ENCODE measurements at places on chromosomes 7 and 10. TPM values are rescaled to one million over a fixed set of nuclear protein-coding genes. Genes with fewer than 3 reads are reported as not detected.
A peak's percentile ranks its signal among the peaks of the same experiment; 100 is the strongest.

DNA sequence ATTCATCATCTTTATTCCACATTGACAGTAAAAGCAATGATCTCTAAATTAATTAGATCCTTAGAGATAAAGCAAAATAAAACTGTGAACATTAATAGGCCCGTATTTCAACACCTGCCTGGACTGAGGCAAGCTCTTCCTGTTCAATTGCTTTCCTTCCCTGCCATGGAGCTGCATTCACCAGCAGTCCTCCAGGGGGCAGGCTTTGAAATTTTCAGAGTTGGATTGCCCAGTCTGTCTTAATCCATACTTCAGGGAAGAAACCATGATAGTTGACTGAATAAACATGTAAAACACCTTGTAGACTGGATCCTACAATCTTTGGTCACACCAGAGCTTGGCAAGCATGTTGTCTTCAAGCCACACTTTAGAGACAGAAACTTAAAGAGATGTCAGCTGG is 936.6 kb downstream of the NRG3 start:
- peaks cover 5% of the 10 kb centered on the region for H3K4me1 ChIP-seq
- H3K36me3 ChIP-seq = no peaks in the 10 kb centered on the region
- no peak overlapping the region for H3K27ac ChIP-seq
- no peaks in the 10 kb centered on the region for H3K27me3 ChIP-seq
- no peak overlapping the region for H3K4me3 ChIP-seq

Gene ELN
- total RNA-seq = 0.41 TPM

- peaks cover 44% of the 10 kb centered on the region for H3K27me3 ChIP-seq
- H3K4me3 ChIP-seq = peak overlapping the region; percentile 82
- no peak for DNase-seq
- H3K4me1 ChIP-seq = peaks cover 42% of the 10 kb centered on the region
Measured at GRCh38 chr7:100892364-100893317, 3.0 kb downstream of the ACHE start.

Gene ZPBP
- total RNA-seq = not detected

GRCh38 chr7:41978858-41979257 is 258.2 kb downstream of the GLI3 start:
- no peak for DNase-seq
- H3K36me3 ChIP-seq = peaks cover 26% of the 10 kb centered on the region
- H3K4me3 ChIP-seq = no peak overlapping the region
- H3K4me1 ChIP-seq = peaks cover 43% of the 10 kb centered on the region
- H3K27ac ChIP-seq = no peak overlapping the region
- H3K27me3 ChIP-seq = no peaks in the 10 kb centered on the region

- H3K27me3 ChIP-seq = no peaks in the 10 kb centered on the region
- H3K36me3 ChIP-seq = no peaks in the 10 kb centered on the region
- no peaks in the 10 kb centered on the region for H3K4me1 ChIP-seq
- no peak for DNase-seq
- H3K27ac ChIP-seq = no peak overlapping the region
Measured at GRCh38 chr7:82080254-82080927, 310.5 kb upstream of the HGF start.

DNA sequence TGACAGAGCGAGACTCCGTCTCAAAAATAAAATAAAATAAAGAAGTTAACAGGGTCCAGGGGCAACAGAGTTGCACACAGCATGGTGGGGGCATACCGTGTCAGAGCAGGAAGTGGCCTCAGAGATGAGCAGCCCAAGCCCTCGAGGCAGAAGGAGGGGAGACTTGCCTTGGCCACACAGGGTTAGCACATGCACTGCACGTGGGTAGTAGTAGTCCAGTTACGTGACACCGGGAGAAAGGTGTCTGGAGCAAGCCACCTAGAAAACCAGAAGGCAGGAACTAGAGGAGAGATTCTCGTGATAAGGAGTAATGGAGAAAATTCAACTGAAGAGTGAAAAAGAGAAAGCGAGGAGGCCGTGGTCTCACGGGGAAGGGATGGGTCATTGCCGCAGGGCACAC is 9.8 kb upstream of the DENND2A start:
- H3K27ac ChIP-seq = no peak overlapping the region
- H3K4me1 ChIP-seq = peaks cover 17% of the 10 kb centered on the region
- no peaks in the 10 kb centered on the region for H3K27me3 ChIP-seq
- H3K36me3 ChIP-seq = no peaks in the 10 kb centered on the region
- no peak for DNase-seq

DNA sequence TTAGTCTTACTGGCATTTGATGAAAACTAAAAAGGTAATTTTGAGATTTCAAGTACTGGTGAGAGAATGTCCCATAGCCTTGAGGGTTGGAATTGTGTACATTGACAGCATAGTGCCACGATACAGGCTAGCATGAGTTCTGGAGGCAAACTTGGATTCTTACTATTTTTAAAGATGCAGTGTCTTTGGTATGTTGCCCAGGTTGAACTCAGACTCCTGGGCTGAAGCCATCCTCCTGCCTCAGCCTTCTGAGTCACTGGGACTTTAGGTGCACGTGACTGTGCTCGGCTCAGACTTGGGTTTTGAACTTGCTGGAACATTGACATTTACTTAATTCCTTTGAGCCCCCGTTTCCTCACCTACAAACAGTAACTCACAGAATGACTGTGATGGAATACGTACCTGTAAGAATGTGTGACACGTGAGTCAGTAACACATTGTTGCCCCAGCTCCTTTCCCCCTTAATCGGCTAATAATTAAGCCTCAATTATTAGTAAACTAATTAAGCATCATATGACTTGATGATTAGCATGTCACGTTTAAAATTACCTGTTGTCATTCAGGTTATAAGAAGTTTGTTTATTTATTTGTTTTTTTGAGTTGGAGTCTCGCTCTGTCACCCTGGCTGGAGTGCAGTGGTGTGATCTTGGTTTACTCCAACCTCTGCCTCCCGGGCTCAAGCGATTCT is 10.6 kb downstream of the DNAJB6 start:
- peaks cover 21% of the 10 kb centered on the region for H3K4me1 ChIP-seq
- H3K27ac ChIP-seq = no peak overlapping the region
- no peak for DNase-seq
- no peaks in the 10 kb centered on the region for H3K27me3 ChIP-seq
- H3K36me3 ChIP-seq = peaks cover 3% of the 10 kb centered on the region

Gene GSTO1
- 85.9 TPM for total RNA-seq

All from neural crest cell (in vitro differentiated cells).